ENCODE measurements at places on chromosomes 12 and 14.

GRCh38 chr14:71166180-71166837, 259.1 kb downstream of the PCNX1 start:
- DNase-seq, result no peak

DNA sequence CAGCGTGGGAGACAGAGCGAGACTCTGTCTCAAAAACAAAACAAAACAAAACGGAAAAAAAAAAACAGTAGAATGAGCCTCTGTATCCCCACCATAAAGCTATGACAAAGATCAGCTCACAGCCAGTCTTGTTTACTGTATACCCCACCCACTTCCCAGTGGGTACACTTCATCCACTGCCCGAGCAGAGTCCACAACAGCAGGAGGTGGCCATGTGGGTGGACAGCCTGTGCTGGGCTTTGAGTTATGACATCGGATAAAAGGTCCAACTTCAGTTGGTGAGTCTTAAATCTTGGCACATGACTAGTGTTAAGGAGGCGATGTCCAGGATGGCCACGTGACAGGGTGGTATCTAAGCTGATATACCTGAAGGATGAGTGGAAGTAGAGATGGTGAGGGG, 34.8 kb upstream of the MAPKAPK5 start:
- DNase-seq, result no peak

DNA sequence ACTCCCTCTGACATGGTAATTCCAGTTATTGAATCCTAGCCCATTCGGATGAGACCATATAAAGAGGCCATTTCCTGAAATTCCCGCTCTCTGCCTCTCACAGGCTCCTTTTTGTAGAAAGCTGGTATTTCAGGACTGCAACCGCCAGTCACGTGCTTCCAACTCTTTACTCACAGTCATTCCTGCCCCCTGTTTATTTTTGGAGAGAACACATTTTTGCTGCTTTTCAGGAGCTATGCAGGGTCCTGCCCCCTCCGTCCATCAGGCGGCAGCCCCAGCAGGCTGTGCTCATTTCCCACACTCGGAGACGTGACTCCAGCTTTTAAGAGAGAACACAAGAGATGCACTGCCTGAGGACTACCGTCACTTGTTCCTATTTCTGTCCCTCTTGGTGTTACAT, 26.8 kb downstream of the IFT43 start:
- no peak for DNase-seq

GRCh38 chr12:125340791-125341190, 275.6 kb downstream of the AACS start:
- peak; percentile 21 for DNase-seq

DNA sequence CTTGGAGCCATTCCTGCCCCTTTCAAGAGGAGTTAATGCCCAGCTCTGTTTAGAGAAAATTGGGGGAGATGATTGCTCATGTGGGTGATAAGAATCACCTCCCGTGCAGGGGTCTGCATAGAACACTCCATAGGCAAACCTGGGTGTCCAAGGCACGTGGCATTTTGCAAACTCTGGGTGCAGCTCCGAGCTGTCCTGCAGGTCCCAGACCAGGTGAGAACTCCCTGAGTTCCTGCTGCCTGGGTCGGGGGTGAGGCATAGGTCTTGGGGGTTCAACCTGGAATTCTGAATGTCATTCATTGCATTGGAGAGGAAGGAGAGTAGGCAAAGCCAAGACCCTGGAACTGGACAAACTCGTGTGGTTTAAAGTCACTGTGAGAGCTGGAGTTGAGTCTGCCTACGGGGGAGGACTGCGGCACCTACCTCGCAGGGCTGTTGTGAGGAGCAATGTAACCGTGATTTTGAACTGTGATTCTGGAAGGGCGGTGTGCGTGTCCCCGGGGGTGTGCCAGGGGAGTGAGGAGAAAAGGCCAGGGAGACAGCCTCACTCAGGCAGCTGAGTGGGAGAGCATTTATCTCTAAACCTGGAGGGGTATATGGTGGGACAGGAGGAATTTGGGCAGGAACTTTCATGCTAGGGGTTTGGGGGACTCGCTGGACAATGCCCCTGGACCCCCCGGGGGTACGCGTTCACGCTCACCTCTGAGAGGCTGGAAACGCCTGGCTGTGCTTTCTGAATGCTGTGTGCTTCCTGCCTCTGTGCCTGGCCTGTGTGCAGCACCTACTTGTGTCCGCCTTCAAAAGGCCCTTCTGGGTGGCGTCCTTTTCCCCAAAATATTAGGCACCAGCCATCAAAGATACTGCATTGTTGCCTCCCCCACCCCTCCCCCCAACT, 30.4 kb downstream of the MEG3 start:
- no peak for DNase-seq

DNA sequence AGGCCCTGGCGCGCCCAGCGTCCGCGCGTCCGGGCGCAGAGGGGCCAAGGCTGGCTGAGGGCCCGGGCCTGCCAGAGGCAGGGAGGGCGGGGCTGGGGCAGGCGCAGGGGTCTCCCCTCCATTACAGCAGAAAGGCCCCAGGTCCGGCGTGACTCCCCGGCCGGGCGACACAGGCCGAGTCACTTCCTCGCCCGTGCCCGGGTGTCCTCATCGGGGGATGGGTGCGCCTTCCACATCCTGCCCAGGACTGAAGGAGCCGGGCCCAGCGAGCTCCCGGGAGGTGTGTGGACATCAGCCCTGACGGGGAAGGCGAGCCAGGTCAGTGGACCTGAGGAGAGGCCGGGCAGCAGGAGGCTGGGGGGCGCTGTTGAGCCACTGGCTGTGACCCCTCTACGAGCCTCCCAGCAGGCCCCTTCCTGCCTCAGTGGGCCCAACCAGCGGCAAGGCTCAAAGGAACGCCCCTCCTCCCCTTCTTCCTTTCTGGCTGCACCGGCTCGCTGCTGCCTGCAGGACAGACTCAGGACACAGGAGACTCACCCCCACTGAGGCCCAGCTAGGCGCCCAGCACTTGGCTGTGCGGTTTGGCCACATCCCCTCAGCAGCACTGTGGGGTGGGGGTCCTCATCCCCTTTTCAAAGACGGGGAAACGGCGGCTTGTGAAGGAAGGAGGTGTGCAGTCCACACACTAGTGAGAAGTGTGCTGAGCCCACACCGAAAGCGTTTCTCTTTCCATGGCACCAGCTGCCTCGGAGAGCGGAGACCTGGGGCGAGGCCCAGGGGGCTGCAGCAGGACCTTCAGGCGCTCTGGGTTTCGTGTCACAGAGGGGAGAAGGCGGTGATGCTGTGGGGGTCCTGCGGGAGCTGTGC, 606 bp downstream of the TNFAIP2 start:
- DNase-seq, result no peak

GRCh38 chr14:74368441-74368840, 20.2 kb downstream of the VRTN start:
- DNase-seq, result no peak

DNA sequence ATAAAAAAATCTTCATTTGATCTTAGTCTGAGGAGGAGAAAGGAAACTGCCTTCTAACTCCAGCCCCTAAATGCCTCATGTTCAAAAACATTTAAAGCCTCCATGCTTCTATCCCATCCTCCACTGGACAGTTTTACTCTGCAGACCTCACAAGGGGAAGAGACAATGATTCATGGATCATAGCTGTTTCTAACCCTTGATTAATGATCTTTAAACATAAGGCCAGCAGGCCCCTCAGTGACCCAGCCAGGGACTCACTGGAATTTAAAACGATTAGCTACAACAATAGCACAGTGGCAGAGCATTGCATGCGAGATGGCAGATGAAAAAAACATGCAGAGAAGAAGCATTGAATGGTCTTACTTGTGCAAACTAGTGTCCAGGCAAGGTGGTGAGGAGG, 6.0 kb downstream of the DCTN2 start:
- no peak for DNase-seq

DNA sequence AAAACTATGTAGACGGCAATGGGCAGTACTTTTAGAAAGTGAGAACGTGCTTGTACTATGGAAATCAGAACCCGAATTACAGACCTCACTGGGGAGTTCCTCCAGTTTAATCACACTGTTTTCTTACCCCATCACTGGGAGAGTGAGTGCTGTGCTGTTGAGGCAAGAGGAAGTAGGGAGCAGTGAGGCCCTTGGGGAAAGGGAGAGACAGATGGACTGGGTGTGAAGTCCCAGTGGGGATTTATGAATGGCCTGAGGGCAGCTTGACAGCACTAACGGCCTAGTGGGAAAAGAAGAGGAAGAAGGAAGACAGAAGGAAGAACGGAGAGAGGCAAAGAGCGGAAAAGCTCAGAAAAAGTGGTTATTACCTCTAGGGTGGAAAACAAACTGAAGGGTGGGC, 5.7 kb downstream of the MCRS1 start:
- DNase-seq, result no peak

DNA sequence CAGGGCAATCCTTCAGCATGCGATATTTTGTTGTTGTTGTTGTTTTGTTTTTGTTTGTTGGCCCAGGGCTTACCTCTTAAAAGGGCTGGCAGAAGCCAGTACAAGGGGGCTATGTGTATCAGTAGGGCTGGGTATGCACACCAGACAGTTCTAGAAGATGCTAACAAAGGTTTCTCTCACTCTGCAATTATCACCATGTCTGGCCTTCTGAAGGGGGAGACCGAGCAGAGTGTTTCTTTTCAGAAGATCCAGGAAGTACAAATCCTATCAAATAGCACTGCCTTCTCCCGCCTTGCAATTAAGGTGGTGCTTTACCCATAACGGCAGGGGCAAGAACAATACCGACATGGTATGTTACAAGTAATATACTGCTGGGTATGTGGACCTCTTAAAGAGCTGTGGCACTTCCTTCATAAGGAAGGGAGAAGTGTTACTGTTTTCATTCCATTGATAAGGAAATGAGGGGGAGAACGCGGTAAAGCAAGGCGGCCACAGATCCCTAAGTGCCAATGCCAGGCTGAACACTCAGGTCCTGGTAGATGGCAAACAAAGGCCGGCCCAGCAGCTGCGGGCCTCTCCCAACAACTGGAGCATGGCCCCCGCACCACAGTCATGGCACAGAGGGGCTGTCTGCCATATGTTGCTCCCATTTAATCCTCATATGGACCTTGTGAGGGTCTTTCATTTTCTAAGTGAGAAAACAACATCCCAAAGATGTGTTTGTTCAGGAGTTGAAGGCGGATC, 19.2 kb upstream of the CACNA2D4 start:
- no peak for DNase-seq

DNA sequence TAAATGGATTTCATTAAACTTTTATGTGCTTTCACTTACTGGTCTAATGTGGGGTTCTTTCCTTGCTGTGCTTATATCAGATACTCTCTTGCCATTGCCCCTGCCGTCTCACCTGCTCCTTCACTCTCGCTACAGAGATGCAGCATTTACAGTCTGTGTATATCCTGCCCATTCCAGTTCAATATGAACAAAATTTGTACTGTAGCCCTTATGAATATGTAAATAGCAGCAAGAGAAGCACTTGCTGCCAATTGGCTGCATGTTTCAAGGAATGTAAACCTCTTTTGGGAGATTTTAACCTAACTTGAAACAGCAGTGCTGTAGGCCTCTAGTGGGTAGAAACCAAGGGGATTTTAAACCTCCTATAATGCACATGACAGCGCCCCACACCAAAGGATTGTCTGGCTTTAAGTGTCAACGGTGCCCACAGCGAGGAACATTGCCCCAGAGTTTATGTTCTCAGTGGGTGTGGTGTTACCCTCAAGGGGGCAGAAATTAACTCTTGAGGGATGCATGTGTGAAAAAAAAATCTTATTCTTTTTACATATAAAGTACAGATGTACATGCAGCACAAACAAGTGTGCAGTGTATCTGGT, 19.1 kb downstream of the PCNX1 start:
- no peak for DNase-seq

DNA sequence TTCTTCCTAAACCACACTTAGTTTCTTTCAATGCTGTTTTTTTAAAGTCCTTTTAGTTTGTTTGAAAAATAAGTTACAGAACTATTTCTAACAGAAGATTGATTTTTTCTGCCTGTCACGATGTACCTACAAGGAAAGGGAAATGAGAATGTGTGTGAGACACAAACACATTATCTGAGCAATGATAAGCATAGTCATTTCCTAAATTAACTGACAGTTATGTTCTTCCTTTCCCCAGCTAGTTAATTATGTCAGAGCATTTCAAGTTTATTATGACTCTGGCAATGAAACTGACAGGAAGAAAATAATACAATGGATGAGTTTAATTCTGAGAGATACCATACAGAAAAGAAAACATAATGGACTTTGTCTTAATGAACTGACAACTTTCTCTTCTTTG, 21.3 kb upstream of the LDHB start:
- no peak for DNase-seq

- no peak for DNase-seq
Observed at GRCh38 chr12:9144730-9145106, 29.0 kb upstream of the A2M start.

- no peak for DNase-seq
Observed at GRCh38 chr12:22307811-22308210, 26.7 kb downstream of the ST8SIA1 start.

DNA sequence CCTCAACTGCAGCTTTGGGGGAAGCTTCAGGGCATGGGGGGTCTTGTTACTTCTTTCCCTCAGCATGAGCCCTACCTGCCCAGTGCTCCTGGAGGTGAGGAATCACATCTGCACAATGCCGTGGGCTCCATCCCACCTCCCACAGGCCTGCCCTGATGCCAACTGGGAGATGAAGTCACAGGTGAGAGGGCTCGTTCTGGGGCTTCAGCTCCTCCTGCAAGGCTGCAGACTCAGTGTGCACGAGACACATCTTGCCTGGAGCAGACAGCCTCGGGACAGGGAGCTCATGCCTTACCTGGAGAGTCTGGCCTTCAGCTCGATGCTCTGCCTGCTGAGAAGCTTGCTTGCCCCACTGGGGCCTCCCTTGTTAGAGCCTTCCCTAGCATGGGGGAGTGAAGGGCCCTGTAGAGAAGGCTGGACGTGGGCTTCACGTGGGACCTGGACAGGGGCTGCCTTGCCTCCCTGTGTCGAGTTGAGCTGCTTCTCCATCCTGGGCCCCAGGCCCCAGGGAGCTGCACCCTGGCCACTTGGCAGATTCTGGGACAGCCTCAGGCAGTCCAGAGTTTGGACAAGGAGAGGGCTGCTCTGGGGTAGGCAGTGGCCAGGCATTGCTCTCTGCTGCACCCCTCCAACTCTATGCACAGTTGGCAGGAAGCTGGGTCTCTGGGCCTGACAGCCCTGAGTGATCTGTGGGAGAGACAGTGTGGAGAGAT, 171.4 kb downstream of the KIF26A start:
- DNase-seq, result no peak

DNA sequence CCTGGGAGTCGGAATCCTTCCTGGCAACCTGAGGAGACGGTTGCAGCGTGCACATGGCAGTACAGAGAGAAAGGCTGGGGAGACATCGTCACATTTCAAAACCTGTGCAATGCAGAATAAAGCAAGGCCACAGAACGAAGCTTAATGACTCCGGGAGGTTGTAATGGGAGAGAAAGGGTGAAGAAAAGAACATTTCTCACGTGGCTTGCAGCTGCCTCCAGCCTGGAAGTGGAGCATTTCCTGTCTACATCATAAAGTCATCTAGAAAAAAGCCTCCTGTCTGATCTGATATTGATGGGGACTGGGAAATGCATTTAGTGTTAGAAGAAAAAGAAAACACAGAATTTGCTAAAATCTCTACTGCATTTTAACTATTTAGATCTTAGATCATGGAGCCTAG, 209.3 kb downstream of the TMEM132C start:
- no peak for DNase-seq

All from NCI-H748 treated with DMSO at 0.1 percent for 48 hours (cell line).